ENCODE measurements at places on chromosomes 3 and 15. TPM values are rescaled to one million over a fixed set of nuclear protein-coding genes. Genes with fewer than 3 reads are reported as not detected.

ECT2 gene
- polyA plus RNA-seq = 10.3 TPM

STRIT1 gene
- not detected for polyA plus RNA-seq

ANKRD63 gene
- polyA plus RNA-seq = not detected

POC1A gene
- polyA plus RNA-seq = 14.8 TPM

LINS1 gene
- 6.9 TPM for polyA plus RNA-seq

DOCK3 gene
- 0.08 TPM for polyA plus RNA-seq

CEMIP gene
- 0.02 TPM for polyA plus RNA-seq

ENTPD3 gene
- 0.03 TPM for polyA plus RNA-seq

PLIN1 gene
- polyA plus RNA-seq = 0.08 TPM

FOXB1 gene
- polyA plus RNA-seq = not detected

MAGEL2 gene
- polyA plus RNA-seq = not detected

TTLL13 gene
- 0.04 TPM for polyA plus RNA-seq

ST8SIA2 gene
- 0.46 TPM for polyA plus RNA-seq

ALDH1L1 gene
- polyA plus RNA-seq = not detected

CYFIP1 gene
- polyA plus RNA-seq = 67.4 TPM

CCDC9B gene
- polyA plus RNA-seq = 7.6 TPM
